A172 (cell line): ENCODE measurements at places on chromosomes 13 and 19. TPM values are rescaled to one million over a fixed set of nuclear protein-coding genes. Genes with fewer than 3 reads are reported as not detected.
A peak's percentile ranks its signal among the peaks of the same experiment; 100 is the strongest.

- DNase-seq: no peak
These were observed 13.1 kb upstream of the SLITRK6 start for GRCh38 chr13:85812282-85812681.

DNA sequence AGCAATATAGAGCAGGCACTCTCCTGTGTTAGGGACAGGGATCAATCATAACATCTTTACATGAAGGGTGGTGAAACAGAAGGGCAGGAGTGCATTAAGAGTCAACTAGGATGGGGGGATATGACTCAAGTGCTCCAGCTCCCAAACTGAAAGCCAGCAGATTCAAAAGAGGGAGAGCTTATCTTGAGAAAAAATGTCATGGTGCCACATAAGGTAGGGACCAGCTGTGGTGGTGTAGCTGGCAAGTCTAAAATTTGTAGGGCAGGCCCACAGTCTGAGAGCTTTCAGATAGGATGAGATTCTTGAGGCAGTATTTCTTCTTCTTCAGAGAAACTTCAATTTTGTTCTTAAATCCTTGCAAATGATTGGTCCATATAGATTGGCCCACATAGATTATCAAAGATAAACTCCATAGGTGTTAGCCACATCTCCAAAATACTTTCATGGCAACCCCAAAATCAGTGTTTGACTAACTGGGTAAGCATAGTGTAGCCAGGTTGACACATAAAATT lies 19.1 kb downstream of the DNAJC15 start:
- DNase-seq: no peak

FCHO1 gene
- total RNA-seq: 0.67 and 2.1 TPM in 2 replicates

DNA sequence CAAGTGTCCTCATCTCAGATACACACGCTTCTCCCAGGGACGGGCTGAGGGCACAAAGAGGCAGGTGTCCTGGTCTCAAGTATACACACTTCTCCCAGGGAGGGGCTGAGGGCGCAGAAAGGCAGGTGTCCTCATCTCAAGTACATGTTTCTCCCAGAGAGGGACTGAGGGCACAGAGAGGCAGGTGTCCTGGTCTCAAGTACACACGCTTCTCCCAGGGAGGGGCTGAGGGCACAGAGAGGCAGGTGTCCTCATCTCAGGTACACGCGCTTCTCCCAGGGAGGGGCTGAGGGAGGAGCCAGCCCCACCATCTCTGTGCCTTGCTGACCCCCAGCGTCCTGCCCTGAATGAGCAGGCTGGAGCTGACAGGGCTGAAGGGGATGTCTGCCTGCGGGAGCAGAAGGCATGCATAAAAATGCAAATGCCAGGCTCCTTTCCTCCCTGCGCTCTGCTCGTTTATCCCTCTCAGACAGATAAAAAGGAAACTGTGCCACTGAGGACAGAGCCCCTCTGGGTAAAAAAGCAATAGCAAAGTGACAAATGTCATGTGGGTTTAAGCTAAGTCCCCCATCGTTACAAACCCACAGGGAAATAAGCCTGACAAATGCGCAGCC lies 96.1 kb upstream of the UQCRFS1 start:
- DNase-seq: no peak

DNA sequence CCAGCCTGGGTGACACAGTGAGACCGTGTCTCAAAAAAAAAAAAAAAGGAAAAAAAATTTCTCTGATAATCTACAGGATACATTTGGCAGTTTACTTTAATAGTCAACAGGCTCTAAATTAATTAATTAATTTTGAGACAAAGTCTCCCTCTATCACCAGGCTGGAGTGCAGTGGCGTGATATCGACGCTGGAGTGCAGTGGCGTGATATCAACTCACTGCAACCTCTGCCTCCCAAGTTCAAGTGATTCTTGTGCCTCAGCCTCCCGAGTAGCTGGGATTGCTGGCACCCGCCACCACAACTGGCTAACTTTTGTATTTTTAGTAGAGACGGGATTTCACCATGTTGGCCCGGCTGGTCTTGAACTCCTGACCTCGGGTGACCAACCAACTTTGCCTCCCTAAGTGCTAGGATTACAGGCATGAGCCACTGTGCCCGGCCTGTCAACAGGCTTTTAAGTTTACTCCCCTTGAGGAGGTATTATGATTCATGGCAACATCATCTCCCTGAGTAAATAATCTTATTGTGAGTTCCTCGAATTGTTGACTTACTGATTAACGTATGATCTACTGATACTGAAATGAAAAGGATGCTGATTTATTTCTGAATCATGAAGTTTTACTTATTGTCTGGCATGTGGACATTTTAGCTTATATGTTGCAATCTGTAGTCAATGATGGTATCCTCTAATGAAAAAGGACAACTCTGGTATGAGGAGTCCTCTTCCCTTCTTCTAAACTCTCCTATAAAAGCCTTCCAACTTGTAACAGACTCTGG lies 21.3 kb upstream of the MTRF1 start:
- peak; percentile 78 for DNase-seq

GRCh38 chr19:35284153-35285094 lies 2.1 kb downstream of the HAMP start:
- DNase-seq: no peak

DNA sequence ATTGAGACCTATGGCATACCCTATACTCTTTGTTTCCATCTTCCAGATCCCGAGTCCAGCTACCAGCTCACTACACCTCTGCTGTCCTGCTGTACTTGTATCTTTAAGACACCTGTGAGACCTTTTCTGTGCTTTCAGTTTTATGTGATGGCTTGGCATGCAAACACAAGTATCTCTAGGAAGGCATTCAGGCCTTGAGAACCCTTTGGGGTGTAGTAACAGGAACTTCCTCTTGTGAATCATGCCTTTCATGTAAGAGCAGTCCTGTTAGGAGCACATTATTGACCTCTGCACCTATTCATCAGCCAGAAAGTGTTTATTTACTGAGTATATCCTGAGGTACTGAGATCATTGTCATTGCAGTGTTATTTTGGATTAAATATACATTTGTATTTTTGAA lies 87.0 kb upstream of the HTR2A start:
- no peak for DNase-seq

GRCh38 chr13:101417043-101417406 lies 717 bp upstream of the NALCN start:
- peak; percentile 57 for DNase-seq

GRCh38 chr13:37475151-37475550 lies 123.4 kb downstream of the POSTN start:
- DNase-seq: no peak

DACT3 gene
- 0.84 and 1.1 TPM in 2 replicates for total RNA-seq

DNA sequence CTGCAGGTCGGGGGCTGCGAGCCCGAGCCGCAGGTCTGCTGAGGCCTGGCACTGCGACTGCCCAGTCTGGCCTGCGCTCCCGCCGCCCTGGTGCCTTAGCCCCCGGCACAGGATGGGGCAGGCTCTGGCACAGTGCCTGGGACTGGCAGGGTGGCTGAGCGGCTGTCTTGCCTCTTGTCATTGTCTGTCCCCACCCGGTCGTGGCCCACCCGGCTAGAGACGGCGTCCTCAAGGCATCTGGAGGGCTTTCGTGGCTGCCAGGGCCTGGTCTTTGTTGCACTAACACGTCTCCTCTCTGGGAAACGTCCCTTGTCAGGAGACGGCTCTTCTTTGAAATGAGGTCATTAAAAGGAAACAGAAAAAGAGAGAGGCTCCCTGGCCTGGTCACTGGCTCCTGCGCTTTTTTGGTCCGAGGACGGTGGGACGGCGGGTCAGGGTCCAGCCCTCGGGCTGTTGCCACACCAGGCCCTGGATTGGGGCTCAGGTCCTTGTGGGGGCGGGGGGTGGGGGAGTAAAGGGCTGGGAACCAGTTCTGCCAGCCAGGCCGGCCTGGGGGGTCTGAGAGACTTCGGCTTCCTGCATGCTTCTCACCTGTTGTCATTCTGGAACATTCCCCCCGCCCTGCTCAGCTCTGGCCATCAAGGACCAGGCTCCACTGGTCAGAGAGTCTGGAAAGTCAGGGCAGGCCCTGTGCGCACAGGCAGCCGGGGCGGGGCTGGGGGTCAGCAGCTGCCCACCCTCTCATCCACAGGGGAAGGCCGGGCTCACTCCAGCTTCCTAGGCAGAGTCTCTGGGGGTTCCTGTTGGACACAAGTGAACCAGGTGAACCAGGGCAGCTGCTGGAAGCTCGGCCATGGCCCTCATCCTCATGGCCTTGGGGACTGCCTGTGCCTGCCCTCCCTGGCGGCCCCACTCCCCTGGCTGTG lies 6.2 kb upstream of the ZNF554 start:
- DNase-seq: no peak

GRCh38 chr19:48390188-48391099 lies 907 bp downstream of the KDELR1 start:
- peak; percentile 8 for DNase-seq

DNA sequence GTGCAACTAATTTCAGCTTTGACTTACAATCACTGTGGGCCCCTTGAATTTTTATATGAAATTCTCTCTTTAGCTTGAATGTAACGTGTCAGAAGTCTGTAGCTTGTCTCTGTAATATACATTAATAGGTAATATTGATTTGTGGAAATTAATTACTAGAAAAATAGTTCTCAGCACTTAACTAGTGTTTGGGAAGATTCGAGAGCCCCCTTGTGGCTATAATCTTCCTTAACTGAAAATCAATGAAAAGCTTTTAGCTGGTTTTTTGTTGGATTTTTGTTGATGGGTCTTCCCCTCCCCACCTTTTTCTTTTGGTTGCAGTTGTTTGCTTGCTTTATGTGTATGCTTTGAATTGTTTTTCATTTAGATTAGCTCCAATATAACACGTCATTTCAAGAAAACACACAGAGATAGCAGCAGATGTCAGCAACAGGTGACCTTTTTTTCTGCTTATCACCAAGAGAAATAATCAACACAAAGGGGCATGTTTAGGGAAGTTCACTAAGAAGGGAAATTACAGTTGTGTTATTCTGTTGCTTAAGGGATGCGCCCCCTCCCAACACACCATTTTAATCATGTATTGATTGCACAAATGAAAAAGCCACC lies 176.8 kb downstream of the OXGR1 start:
- DNase-seq: no peak

GRCh38 chr19:42052241-42052863 lies 17.7 kb downstream of the GRIK5 start:
- DNase-seq: no peak

GRCh38 chr13:98143601-98144026 lies 720 bp downstream of the FARP1 start:
- no peak for DNase-seq

DNA sequence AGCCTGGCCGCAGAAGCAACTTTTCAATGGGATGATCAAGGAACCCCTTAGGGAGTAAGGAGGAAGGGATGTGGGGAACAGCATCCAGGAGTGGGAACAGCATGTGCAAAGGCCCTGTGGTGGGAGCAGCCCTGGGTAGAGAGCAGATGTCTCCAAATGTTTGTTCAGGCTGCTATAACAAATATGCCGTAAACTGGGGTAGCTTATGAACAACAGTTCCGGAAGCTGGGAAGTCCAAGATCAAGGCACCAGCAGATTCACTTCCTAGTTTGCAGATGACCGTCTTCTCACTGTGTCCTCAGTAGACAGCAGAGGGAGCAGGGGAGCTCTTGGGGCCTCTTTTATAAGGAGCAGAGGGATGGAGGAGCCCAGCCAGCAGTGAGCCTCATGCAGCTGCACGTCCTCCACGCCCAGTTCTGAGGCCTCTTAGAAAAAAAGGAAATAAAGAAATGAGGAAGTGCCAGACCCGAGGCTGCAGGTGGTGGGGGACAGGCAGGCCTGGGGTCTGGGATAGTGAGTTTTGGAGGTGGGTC lies 4.2 kb upstream of the LRRC25 start:
- DNase-seq: peak; percentile 43

- no peak for DNase-seq
These were observed 2.9 kb upstream of the ZIC5 start for GRCh38 chr13:99974296-99974938.

ZSCAN22 gene
- 4.0 and 4.1 TPM in 2 replicates for total RNA-seq

CD37 gene
- total RNA-seq: not detected in 2 replicates

DNA sequence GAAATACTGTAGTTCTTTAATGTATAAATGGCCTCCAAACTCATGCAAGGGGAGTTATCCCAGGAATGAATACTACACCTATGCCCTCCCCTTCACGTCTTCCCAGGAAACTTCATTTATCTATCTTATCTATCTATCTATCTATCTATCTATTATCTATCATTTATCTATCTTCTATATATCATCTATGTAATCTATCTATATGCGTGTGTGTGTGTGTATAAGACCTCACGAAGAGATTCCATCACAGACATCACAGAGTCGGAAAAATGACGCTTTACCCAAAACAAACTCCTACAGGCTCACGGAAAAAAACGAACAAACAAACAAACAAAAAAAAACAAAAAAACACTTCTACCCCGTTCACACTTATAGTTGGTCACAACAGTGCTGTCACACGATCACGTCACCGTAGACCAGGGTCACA lies 486 bp downstream of the ZNF529 start:
- DNase-seq: no peak

- DNase-seq: no peak
These were observed 202.9 kb downstream of the SUCLA2 start for GRCh38 chr13:47798194-47798593.

DNA sequence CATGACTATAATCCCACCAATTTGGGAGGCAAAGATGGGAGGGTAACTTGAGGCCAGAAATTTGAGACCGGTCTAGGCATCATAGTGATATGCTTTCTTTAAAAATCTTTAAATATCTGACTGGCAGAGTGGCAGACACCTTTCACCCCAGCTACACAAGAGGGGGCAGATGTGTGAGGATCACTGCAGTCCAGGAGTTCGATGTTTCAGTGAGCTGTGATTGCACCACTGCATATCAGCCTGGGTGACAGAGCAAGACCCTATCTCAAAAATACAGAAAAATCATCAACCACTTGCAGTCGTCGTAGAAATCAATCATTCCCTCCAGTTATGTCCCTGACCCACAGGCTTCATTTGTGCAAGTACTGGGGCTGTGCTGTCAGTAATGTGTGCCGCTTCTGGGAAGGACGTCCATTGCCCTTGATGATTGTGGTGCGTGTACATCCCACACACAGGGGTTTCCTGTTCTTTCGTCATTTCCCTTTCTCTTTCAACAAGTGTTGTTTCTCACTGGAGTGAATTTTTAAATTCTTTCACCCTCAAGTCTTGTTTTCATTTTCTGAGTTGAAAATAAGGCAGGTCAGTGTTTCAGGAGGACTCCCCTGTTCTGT lies 1.4 kb downstream of the LGALS14 start:
- no peak for DNase-seq

- no peak for DNase-seq
These were observed 4.0 kb upstream of the DYRK1B start for GRCh38 chr19:39837978-39838377.

DNA sequence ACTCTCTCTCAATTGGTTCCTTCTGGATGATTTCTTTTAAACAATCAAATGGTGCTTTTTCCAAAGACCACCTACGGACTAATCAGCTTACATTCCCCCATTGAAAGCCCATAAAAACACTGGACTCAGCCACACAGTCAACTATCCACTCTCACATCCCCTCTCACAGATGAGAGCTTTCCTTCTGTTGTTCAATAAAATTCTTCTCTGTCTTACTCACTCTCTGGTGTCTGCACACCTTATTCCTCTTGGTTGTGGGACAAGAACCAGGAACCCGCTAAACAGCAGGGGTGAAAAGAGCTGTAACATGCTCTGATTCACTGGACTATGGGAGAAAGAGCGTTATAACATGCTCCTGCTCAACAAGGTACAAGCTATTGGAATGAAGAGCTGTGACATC lies 2896.2 kb downstream of the PCDH9 start:
- DNase-seq: no peak

GRCh38 chr13:50080203-50080910 lies 65.1 kb downstream of the KCNRG start:
- no peak for DNase-seq

- no peak for DNase-seq
These were observed 3.0 kb downstream of the LTBP4 start for GRCh38 chr19:40604171-40604646.

PIBF1 gene
- 18.0 and 22.2 TPM in 2 replicates for total RNA-seq
